Naive thymus-derived CD8-positive, alpha-beta T cell (primary cell): ENCODE measurements at places on chromosomes 13 and 19. TPM values are rescaled to one million over a fixed set of nuclear protein-coding genes. Genes with fewer than 3 reads are reported as not detected.

- H3K4me1 ChIP-seq: peaks cover 31% of the 10 kb centered on the region
- peaks cover 11% of the 10 kb centered on the region for H3K36me3 ChIP-seq
- H3K27me3 ChIP-seq: no peaks in the 10 kb centered on the region
- H3K4me3 ChIP-seq: no peak overlapping the region
- DNase-seq: no peak
These were observed 13.1 kb downstream of the ATP11A start for GRCh38 chr13:112702986-112703379.

DNA sequence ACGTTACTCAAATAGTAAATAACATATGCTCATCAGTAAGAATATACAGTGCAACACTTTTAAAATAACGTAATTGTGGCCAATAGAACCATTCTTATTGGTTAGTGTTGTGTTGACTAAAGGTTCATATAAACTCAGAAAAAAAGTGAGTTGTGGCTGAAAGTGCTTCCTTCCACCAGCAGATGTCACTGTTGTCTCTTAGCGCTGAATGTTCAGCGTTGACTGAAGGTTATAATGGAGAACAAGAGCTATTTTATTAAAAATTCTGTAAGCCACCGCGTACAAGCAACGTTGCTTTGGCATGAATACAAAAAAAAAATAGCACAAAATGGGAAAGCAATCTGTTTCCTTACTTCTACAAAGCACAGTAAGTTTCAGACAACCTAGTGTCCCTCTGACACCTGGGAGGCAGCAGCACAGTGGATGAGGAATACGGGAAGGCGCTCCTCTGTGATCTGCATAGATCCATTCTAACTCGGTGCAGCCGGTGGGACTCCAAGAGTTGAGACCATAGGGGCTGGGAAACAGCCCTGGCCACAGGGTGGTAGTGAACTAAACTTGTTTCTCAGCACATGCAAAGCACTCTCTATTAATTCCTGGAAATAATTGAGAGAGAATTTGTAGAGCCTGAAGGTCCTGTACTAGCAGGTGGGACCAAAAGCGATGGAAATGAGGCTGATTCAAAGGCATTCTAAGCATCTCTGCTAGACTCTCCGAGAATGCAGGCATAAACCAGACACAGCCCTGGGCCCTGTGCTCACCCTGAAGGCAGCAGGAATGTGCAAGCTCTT, 23.9 kb upstream of the OXGR1 start:
- no peak overlapping the region for H3K27ac ChIP-seq
- no peak overlapping the region for H3K4me3 ChIP-seq
- no peaks in the 10 kb centered on the region for H3K36me3 ChIP-seq
- peaks cover 22% of the 10 kb centered on the region for H3K27me3 ChIP-seq

GRCh38 chr13:26476111-26476781, 81.2 kb upstream of the WASF3 start:
- no peaks in the 10 kb centered on the region for H3K36me3 ChIP-seq
- H3K27me3 ChIP-seq: no peaks in the 10 kb centered on the region
- H3K27ac ChIP-seq: no peak overlapping the region
- H3K4me1 ChIP-seq: peaks cover 14% of the 10 kb centered on the region
- no peak for DNase-seq

DNA sequence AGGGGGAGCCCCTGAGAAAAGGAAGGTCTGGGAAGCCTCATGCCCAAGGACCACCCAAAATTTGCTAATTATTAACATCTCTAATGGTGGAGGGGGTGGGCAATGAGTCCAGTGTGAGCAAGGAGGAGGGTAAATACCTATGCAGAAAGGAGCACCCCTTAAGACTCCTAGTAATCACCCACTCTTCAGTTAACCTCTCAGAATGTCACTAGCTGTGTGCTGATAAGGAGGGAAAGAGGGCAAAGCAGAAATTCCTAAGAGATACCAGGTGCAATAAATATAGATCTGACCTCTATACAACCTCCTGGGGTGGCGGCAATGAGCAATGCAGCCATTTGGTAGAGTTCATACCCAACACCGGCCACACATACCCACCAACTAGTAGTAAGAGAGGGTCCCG, 12.7 kb upstream of the DPY19L3 start:
- no peak for DNase-seq
- H3K4me3 ChIP-seq: no peak overlapping the region
- peaks cover 9% of the 10 kb centered on the region for H3K36me3 ChIP-seq
- H3K4me1 ChIP-seq: no peaks in the 10 kb centered on the region

Gene CCDC8
- total RNA-seq: not detected

DNA sequence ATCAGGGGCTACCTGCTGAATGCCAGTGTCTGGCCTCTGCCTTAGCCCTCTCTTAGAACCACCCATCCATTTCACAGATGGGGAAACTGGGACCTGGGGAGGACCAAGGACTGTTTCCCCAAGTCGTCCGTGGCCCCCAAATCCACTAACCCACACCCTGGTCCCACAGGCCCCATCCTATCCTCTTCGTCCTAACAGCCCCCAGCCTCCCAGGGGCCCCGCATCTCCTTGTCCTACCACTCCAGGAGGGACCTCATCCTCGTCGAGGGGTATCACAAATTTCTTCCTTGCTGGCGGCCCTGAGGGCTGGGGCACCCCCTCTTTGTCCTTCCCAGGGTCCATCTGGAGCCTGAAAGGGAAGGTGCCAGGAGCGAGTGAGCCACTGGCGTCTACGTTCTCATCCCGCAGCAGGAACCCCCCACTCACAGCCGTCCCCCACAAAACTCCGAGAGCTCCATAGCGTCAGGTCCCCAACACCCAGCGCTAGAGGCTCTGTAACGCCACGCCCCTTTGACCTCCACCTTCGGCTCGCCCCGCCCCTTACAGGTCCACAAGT, 606 bp downstream of the ERCC1 start:
- H3K27me3 ChIP-seq: no peaks in the 10 kb centered on the region
- H3K4me3 ChIP-seq: peak overlapping the region; percentile 98
- peak overlapping the region; percentile 96 for H3K27ac ChIP-seq
- H3K4me1 ChIP-seq: peaks cover 55% of the 10 kb centered on the region
- peaks cover 18% of the 10 kb centered on the region for H3K36me3 ChIP-seq

DNA sequence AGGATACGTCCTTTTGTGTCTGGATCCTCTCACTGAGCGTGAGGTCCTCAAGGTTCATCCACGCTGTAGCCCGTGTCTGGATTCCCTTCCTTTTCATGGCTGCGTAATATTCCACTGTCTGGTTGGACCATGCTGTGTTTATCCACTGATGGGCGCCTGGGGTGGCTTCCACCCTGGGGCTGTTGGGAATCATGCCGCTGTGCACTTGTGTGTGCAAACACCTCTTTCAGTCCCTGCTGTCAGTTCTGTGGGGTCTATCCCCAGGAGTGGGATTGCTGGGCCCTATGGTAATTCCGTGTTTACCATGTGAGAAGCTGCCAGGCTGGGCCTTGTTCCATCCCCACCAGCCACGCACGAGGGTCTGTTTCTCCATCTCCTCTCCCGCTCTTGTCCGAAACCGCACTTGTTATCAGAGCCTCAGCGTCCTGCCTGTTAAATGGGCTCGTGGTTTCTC, 98.6 kb downstream of the GADD45B start:
- no peaks in the 10 kb centered on the region for H3K36me3 ChIP-seq
- DNase-seq: no peak
- H3K4me3 ChIP-seq: no peak overlapping the region

Gene TMEM59L
- total RNA-seq: not detected

- DNase-seq: no peak
- H3K4me3 ChIP-seq: no peak overlapping the region
- no peak overlapping the region for H3K27ac ChIP-seq
- no peaks in the 10 kb centered on the region for H3K36me3 ChIP-seq
- peaks cover 25% of the 10 kb centered on the region for H3K27me3 ChIP-seq
These were observed 14.4 kb upstream of the RFXAP start for GRCh38 chr13:36804588-36804987.

- H3K4me1 ChIP-seq: no peaks in the 10 kb centered on the region
- H3K27ac ChIP-seq: no peak overlapping the region
- H3K27me3 ChIP-seq: no peaks in the 10 kb centered on the region
- no peak for DNase-seq
These were observed 1029.3 kb downstream of the PCDH17 start for GRCh38 chr13:58660826-58661225.

GRCh38 chr13:112587764-112588489, at the start of gene TUBGCP3:
TSS of gene TUBGCP3 (minus strand) at chr13:112588153. CDS start at chr13:112587980, 173 bp downstream.
- no peaks in the 10 kb centered on the region for H3K36me3 ChIP-seq
- no peaks in the 10 kb centered on the region for H3K27me3 ChIP-seq
- H3K27ac ChIP-seq: peak within 1 kb of the TSS; percentile 95
